Stimulated activated CD4-positive, alpha-beta T cell treated with anti-CD3 and anti-CD28 coated beads, Interleukin-12 subunit alpha, Interleukin-12 subunit beta, amount 100 ng/mL, for 48 hours (primary cell): ENCODE measurements at places on chromosomes 4 and X.
A peak's percentile ranks its signal among the peaks of the same experiment; 100 is the strongest.

DNA sequence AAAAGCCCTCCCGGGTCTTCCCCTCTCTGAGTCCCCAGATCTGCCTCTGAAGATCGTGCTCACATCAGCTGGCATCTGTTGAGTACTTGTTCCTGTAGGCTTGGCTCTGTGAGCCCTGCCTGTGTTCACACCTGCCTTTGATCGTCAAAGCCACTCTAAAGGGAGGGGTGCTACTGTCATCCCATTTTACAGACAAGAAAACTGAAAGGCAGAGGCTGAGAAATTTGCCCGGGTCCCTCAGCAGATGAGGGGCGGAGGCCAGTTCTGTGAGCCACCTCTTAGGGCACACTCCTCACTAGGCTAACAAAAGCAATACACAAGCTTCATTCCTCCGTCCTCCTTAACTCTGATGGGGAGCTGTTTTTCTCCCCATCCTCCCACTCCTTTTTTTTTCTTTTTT lies 655 bp downstream of the CYTL1 start:
- no peak for DNase-seq

- DNase-seq: no peak
Measured at GRCh38 chr4:137621056-137621455, 88.8 kb upstream of the PCDH18 start.

DNA sequence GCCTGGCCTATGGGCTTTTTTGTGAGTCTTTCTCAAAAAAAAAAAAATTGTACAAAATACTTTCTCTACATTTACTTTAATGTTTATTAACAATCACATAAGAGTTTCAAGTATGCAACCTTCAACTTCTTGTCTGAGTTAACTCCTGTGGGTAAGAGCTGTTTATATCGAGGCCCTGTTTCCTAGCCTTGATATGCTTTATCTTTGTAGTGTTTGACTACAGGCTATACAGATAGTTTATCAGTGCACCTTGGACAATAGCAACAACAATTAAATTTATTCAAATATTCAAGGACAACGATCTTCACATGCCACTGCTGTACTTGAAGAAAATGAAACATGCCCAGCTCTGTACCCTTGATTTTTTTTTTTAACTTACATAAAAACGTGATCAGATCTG lies 178.4 kb downstream of the ARHGAP10 start:
- DNase-seq: no peak

DNA sequence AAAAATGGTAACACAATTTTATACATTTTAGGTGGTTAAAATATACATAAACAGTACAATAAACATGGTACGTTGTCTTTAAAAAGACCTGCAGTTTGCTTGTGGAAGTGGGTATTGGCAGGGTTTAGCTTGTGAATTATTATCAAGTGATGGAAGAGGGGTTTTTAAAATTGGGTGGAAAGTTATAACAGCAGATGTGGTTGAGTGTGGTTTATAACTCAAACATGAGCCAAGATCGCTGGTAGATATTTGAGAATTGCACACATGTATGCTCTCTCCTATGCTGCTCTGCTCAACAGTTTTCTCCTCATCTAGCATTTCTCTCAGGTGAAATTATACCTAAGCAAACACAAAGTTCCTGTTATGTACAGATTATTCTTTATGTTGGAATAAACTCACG lies 14.0 kb downstream of the EPGN start:
- DNase-seq: no peak

DNA sequence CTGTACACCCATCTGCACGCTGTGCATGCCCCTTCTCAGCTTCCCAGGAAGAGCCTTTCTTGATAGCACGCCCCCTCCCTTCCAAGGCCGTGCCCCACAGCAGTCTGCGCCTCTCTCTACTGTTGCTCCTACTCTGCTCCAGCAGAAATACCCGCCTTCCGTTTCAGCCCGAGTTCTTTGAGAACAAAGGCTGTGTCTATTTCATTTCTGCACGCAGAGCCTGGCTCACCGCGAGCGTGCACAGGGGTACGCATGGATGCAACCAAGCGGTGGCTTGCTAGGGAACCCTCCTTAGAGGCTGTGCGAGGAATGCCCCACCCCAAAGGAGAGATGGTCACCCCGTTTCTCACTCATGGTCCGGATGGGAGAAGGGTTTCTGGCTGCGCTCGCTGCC lies 485 bp downstream of the AADAT start:
- DNase-seq: no peak

DNA sequence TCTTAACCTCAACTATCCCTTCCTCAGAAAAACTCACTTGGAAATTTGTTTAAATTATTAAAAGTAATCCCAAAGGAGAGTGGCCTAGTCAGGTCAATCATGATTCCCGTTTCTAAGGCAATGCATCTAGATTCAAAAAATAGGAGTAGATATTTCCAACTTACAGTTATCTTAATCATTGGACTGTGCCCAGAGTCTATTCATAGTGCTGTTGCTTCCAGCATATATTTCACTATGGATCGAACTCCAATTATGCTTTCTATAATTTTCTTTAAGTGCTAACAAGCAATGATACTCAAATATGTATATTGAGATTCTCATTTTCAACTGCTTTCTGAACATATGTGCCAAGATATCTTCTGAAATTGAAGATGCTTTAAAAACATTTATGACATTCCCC lies 229.2 kb upstream of the NWD2 start:
- no peak for DNase-seq

DNA sequence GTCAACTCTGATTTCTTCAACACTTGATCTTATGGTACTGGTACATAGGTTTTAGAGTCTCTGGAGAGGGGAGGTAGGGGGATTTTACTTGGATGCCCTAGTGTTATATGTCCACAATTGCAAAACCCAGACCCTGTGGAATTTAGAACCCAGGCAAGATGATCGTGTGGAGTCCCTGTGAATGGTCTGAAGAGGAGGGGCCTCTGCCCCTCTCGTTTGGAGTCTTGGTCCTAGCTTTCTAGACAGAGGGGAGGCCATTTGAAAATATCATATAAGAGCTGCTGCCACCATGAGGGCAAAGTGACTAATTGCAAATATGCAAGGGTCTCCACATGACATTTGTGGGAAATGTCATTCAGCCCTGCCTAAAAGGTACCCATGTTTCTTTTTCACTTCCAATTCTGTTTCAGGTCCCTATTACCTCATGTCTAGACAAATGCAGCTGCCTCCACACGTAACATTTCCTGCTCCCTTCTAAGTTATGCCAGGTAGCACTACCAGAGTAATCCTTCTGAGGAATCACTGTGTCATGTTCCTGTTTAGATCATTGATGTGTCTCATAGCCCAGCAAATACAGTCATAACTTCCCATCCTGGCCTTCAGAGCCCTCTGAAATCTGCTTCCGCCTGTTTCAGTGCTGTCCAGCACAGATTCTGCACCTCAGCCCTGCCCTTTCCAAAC lies 126.8 kb downstream of the KLHL8 start:
- peak; percentile 11 for DNase-seq

DNA sequence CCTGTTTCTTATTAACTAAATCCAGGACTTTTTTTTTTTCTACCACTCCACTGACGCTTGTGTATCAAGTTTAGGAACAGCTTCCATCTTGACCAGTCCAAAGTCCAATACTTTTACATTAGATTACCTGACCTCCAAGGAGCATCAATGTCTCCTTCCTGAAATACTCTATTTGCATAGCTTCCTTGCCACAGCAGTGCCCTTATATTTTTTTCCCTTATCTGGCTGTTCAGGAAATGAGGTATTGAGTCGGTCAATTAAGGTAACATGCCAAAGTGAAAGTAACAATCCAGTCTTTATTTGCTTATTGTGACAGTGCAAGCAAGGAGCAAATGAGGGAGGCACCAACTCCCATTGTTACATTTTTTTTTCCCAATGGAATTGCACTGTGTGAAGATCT lies 730.8 kb upstream of the NDST4 start:
- DNase-seq: no peak

DNA sequence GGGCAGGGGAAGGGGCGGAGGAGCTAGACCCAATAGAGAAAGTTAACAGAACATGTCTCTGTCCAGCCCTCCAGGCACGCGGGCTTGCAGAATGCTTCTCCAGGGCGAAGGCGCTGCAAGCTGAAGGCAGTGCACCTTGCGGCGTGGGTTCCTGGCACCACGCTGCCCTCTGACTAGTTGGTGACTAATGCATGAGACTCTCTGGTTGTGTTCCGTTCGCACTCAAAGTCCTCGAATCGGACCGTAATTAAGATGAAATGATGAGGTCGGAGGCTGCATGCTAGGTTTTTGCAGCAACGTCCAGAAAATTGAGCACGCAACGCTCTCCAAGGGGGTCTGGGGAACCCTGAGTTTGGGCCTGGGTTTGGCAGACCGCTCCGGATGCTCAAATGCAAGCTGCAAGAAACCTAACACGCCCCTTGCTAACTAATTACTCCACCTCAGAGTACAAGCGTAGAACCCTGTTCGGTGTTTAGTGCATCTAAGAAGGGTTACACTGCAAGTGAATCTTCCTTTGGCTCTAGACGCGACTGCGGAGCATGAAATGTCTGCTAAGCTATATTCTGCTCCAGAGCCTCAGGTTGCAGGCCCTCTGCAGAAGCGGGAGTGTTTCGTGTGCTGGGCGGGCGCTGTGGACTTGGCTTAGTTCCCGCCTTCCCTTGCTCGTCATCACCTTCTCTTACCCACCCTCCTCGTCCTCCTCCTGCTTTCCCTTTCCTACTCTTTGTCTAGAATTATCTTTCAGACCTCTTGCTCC lies 57.1 kb upstream of the NKAP start:
- no peak for DNase-seq

DNA sequence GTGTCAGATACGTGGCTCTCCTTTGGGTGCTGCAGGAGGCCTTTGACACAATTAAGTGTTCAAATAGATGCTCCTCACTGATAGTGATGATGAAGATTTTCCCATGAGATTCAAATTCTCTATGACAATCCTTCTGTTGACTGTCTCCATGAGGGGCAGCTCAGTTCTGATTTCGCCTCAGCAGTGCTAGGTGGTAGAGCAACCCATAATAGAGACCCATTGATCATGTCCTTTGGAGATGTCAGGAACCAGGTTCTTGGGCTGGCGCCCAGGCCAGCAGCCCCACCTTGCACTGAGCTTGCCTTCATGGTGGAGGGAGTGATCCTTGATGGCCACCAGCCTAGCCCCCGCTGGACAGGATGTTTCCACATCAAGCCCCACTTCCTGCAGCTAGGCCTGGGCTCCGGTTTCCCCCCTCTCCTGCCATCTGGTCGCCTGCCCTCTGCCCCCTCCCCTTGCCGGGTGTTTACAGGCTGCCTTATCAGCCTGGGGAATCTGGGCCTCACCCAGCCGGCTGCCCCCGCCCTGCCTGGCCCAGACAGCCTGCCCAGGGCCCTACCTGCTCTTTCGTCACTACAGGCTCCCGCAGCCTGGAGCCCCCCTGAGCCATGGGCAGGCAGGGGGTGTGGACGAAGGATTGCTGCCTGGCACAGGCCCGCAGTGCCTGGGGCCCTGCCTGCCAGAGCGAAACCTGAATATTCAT lies 12.6 kb downstream of the ELF4 start:
- DNase-seq: no peak

DNA sequence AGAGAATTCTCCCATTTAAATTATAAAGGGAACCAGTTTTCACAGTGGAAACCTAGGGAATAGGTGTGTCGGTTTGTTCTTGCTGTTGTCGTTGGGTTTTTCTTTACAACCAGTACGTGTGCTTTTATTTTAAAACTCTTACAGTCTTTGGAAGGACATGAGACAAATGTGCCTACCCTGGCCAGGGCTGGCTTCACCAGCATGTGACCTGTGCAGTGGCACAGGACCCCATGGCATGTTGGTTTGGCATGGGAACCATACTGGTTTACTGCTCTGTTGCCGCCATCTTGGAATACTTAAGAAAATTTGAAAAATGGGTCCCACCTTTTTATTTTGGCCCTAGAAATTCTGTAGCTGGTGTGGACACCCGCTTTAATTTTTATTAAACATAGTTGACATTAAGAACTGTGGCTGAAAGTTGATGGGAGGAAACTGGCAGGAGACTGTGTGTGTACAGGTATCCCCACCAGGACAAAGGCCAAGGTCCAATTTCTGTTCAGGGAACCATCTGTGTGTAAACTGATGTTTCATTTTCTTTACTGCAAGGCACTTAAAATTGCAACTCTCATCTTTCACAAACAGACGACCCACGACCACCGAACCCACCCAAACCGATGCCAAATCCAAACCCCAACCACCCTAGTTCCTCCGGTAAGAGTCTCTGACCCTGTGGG lies 28.8 kb downstream of the CD99 start:
- no peak for DNase-seq

GRCh38 chr4:83248486-83248885 lies 36.1 kb downstream of the COQ2 start:
- no peak for DNase-seq

DNA sequence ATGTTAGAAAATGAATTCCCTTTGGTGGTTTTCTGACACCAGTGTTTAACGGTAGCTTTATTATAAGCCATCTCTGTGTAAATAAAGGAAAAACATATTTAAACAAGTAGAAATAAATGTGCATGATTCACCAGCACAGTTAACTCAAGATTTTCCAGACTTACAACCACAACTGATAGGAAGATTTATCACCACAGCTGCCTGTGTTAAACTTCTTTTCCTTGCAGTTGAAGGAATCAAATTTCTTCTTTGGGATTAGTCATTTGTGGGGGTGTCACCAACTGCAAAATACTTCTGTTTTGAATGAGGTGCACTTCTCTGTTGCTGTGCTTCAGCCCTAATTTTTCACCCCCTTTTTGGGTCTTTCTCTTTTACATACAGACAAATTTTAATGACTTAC lies 128.1 kb upstream of the STK26 start:
- DNase-seq: no peak

DNA sequence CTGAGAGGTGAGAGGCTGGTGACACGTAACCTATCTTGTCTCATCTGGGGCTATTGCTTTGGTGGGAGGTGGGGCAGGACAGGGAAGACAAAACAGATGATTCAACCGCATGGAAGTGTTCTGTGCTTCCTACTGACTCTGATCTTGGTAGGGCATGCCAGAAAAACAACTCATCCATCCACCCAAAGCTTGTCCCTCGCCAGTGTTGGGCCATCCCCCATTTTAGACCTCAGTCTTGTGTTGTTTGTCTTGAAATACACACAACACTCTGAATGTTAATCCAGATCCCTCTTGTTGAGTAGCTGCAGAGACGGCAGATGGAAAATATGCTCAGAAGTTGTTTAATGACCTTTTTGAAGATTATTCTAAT lies 377 bp downstream of the CHRNA9 start:
- DNase-seq: no peak

GRCh38 chr4:114349543-114350175 lies 248.9 kb upstream of the UGT8 start:
- no peak for DNase-seq

GRCh38 chr4:2968381-2968780 lies 5.0 kb downstream of the GRK4 start:
- no peak for DNase-seq

GRCh38 chrX:100979881-100980607 lies 10.5 kb downstream of the ARL13A start:
- no peak for DNase-seq
